Gastrocnemius medialis (tissue), 4 donors: ENCODE measurements at places on chromosomes 1 and 21. TPM values are rescaled to one million over a fixed set of nuclear protein-coding genes. Genes with fewer than 3 reads are reported as not detected.
A peak's percentile ranks its signal among the peaks of the same experiment; 100 is the strongest.

ILDR2 gene
- total RNA-seq, result 0.47 TPM

DNA sequence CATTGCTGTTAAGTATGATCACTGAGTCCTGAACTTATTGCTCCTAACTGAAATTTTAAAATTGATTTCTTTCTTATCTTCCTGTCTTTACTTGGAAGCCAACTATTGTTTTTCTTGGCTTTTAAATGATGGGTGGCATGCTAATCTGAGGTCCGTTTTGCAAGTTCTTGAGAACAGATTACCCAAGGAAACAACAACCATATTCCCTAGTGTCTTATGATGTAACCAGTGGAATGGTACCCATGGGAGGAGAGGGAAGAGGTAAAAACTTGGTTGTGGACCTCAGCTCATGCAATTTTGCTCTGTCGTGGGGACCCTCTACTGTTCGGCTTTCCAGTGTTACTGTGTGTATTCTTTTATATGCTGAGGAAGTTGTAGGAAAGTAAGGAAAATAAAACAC, 454.8 kb upstream of the ADAMTS5 start:
- no peak overlapping the region for H3K4me3 ChIP-seq
- DNase-seq, result no peak
- H3K27ac ChIP-seq, result no peak overlapping the region
- no peaks in the 10 kb centered on the region for H3K27me3 ChIP-seq
- H3K36me3 ChIP-seq, result no peaks in the 10 kb centered on the region

DNA sequence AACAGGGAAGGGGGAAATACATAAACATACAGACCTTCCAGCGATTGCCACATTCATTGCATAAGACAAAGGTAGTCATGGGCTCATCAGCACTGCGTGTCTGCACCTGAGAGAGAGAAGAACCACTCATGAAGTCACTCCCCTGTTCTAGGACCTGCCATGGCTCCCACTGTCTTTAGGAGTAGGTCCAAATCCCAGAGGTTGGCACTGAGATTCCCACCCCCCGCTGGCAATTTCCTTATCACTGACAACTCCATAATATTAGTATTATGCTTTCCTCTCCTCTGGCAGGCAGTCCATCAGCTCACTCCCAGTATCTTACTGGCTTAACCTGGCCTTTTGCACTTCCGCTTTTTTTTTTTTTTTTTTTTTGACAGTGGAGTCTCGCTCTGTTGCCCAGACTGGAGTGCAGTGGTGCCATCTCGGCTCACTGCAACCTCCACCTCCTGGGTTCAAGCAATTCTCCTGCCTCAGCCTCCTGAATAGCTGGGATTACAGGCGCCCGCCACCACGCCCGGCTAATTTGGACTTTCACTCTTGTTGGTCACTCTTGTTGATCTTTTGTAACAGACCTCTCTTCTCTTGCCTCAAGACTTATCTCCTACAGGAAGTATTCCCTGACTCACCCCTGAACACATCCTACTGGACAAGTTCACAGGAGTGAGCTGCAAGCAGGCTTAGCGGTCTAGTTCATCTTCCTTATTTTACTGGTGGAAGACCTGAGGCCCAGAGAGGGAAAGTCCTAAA, 14.8 kb upstream of the ZNF436 start:
- H3K27me3 ChIP-seq, result no peaks in the 10 kb centered on the region
- H3K36me3 ChIP-seq, result no peaks in the 10 kb centered on the region
- peak overlapping the region; percentile 72 for H3K27ac ChIP-seq
- DNase-seq, result no peak
- no peak overlapping the region for H3K4me3 ChIP-seq

DNA sequence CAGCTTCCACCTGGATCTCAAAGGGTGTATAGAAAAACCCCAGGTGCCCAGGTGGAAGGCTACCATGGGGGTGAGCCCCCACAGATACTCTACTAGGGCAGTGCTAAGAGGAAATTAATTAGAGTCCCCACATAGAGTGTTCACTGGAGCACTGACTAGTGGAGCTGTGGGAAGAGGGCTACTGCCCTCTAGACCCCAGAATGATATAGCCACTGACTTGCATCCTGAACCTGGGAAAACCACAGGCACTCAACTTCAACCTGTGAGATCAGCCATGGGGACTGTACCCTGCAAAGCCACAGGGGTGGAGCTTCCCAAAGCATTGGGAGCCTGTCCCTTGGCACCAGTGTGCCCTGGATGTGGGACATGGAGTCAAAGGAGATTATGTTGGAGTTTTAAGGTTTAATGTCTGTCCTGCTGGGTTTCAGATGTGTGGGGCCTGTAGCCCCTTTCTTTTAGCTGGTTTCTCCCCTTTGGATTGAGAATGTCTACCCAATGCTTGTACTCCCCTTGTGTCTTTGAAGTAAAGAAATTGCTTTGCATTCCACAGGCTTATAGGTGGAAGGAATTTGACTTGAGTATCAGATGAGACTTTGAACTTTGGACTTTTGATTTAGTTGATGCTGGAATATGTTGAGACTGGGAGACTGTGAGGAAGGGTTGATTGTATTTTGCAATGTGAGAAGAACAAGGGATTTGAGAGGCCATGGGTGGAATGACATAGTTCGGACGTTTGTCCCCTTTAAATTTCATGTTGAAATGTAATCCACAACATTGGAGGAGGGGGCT, 31.8 kb upstream of the CDC14A start:
- peaks cover 14% of the 10 kb centered on the region for H3K4me1 ChIP-seq
- H3K27me3 ChIP-seq, result no peaks in the 10 kb centered on the region
- H3K4me3 ChIP-seq, result no peak overlapping the region
- DNase-seq, result no peak

DNA sequence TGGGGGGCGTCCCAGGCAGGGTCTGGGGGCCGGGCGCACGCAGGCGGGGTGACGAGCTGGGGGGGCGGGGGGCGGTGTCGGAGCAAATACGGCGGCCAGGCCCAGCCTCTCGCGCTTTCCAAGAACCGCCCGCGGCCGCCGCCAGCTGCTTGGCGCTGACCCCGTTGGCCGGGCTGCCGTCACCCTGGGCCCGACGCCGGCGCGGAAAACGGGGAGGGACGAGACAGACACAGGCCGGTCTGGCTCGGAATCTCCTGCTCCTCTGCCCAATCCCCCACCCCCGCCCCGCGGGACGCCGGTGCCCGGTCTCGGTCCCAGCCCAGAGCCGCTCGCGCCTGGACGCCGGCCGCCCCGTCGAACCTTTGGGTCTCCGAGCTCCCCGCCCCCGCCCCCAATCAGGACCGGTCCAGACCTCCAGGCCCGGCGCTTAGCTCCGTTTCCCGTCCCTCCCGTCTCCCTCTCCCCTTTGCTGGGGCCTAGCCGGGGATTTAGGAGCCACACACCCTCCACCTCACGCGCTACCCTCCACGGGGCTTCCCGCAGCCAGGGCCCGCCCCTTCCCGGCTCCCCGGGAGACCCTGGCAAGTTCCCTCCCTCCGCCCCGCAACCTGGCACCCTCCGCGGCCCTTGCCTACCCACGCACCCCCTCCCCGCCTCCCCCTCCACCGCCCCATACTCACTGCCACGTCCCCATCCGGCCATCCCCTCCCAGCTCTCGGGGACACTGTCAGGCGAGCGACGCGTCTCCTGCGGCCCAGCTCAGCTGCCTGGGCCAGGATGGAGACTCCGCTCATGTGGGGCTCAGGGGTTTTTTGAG, 800 bp upstream of the MMP23B start:
- H3K36me3 ChIP-seq, result no peaks in the 10 kb centered on the region
- H3K4me1 ChIP-seq, result no peaks in the 10 kb centered on the region
- H3K27ac ChIP-seq, result peak overlapping the region; percentile 34
- peaks cover 7% of the 10 kb centered on the region for H3K27me3 ChIP-seq
- no peak for DNase-seq

DNA sequence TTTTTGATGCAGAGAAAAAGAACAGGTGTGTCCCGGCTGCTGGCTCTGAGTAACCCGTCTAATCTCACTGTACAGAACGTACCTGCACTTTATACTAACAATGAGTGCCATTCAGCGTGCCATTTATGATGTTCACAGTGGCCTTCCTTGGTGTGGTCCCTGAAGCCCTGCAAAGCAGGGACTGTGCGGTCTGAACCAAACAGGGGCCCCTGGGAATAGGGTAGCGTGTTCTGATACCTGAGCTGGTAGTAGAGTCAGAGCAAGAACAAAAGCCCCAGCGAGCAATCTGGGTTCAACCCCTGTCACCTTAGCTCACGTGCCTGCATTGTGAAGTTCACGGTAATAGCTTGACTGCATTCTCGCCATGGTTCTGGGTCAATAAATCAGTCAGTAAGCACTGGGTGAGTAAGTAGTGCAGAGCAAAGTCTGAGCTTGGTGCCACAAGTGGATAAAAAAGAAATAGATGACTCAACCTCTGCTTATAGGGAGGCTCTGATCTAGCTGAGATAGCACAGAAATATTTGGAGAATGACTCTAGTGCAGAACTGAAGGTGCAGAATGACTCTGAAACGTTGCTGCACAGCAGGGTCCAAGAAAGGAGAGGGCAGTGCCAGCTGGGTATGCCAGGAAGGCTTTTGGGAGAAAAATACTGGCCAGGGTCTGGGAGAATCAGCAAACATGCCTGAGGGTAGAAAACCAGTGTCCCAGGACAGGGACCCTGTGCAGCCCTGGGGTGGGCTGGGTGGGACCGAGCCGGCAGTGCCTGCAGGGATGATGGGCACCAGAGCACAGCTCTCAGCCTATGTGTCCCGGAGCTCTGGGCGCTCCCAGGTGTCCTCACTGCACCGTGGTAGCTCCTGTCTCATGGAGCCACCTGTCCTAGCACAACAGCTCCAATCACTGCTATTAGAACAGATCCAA, 125.9 kb downstream of the RHOU start:
- no peaks in the 10 kb centered on the region for H3K27me3 ChIP-seq
- H3K27ac ChIP-seq, result no peak overlapping the region
- H3K4me3 ChIP-seq, result no peak overlapping the region

ARMH1 gene
- not detected for total RNA-seq

DNA sequence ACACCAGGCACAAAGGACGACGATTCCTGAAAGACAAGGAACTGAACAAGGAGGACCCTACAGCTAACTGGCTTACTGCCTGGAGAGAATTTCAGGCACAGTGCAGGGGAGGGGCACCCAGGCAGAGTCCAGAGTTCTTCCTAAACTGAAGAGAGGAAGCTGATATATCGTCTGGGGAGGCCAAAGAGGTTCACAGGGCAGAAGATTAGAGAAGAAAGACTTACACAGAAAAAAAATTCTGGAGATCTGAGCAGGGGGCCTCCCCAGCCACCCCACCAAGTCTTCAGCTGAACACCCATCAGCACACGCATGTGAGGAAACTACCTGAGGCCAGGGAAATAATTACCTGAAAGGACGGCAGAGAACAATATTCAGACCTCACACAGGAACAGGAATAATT, 24.6 kb downstream of the SORT1 start:
- no peak for DNase-seq
- peak overlapping the region; percentile 92 for H3K27ac ChIP-seq
- no peaks in the 10 kb centered on the region for H3K27me3 ChIP-seq
- H3K4me1 ChIP-seq, result peaks cover 67% of the 10 kb centered on the region
- peaks cover 6% of the 10 kb centered on the region for H3K36me3 ChIP-seq

GRCh38 chr1:98467586-98467985, 193.9 kb upstream of the SNX7 start:
- no peaks in the 10 kb centered on the region for H3K4me1 ChIP-seq
- no peak for DNase-seq
- no peaks in the 10 kb centered on the region for H3K36me3 ChIP-seq

DNA sequence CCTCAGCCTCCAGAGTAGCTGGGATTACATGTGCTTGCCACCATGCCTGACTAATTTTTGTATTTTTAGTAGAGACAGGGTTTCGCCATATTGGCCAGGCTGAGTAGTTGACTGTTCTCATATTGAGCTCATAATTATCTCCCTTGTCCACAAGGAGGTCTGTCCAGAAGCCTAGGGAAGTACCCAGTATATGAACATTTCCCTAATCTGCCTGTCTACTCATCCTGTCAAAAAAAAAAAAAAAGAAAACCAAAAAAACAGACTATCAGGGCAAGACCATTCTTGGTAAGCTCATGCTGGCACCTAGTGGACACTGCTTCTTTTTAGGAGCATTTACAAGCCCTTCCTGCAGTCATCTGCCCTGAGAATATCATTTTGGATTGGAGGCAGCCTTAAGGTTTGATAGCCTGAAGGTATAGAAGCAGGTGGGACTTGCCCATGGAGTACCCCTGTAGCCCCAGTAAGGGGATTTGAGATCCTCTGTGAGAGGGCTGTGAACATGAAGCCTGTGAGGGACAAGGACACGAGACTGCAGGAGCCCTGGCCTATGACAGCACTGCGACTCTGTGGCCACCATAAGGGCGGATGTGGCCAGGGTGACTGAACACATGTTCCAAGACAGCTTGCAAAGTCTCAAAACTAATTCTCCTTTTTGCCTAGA, 10.8 kb upstream of the DUSP12 start:
- DNase-seq, result peak; percentile 7
- H3K36me3 ChIP-seq, result no peaks in the 10 kb centered on the region
- H3K27ac ChIP-seq, result no peak overlapping the region
- no peak overlapping the region for H3K4me3 ChIP-seq
- H3K4me1 ChIP-seq, result no peaks in the 10 kb centered on the region

- no peaks in the 10 kb centered on the region for H3K27me3 ChIP-seq
- no peaks in the 10 kb centered on the region for H3K36me3 ChIP-seq
- DNase-seq, result no peak
- H3K4me3 ChIP-seq, result no peak overlapping the region
These were observed 32.2 kb downstream of the FMO3 start for GRCh38 chr1:171122893-171123292.

DNA sequence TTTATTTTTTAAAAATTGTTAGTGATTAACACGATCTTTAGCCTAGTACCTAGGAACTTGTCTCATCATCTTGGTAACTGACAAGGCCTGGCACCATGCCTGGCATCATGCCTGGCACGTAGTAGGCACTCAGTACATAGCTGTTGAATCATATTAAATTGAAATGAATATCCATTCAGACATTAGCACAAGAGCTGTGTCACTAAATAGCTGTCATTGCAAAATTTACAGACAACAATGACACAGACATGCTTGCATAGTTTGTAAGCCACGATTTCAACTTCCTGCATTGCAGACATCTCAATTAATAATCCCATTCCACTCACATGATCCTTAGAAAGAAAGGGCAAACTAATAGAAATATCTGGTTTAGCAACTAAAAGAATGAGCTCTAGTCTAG, 15.4 kb upstream of the PHACTR4 start:
- H3K27me3 ChIP-seq, result no peaks in the 10 kb centered on the region
- H3K36me3 ChIP-seq, result no peaks in the 10 kb centered on the region
- H3K4me1 ChIP-seq, result no peaks in the 10 kb centered on the region
- no peak for DNase-seq
- H3K27ac ChIP-seq, result no peak overlapping the region
- no peak overlapping the region for H3K4me3 ChIP-seq

- H3K4me1 ChIP-seq, result no peaks in the 10 kb centered on the region
- no peak overlapping the region for H3K4me3 ChIP-seq
- H3K27ac ChIP-seq, result no peak overlapping the region
- DNase-seq, result no peak
- no peaks in the 10 kb centered on the region for H3K36me3 ChIP-seq
These were observed 13.3 kb downstream of the OR2B11 start for GRCh38 chr1:247444571-247444970.

DNA sequence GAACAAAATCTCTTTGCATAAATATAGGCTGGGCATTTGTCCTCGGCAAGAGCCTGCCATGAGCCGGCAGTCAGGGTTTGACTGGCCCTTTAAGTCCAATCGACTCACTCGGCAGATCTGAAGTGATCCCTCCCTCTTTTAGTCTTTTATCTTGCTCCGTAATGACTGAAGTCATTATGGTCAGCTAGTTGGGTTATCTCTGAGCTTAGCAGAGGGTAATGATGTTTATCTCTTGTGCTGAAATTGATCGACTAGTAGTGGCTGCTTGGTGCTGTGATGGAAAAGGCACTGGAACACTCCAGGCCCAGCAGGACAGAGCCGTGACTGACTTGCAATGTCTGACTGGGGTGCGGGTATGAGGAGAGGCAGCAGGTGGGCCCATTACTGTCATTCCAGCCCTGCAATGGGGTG, 468 bp upstream of the ABCA4 start:
- no peak overlapping the region for H3K27ac ChIP-seq
- no peak overlapping the region for H3K4me3 ChIP-seq
- no peaks in the 10 kb centered on the region for H3K27me3 ChIP-seq
- H3K4me1 ChIP-seq, result no peaks in the 10 kb centered on the region
- no peak for DNase-seq
